ENCODE measurements at places on chromosomes 11 and 22.

GRCh38 chr22:42930810-42931420, 73.8 kb upstream of the ARFGAP3 start:
- DNase-seq, result no peak

- no peak for DNase-seq
Observed at GRCh38 chr11:118605116-118605867, 2.1 kb upstream of the PHLDB1 start.

DNA sequence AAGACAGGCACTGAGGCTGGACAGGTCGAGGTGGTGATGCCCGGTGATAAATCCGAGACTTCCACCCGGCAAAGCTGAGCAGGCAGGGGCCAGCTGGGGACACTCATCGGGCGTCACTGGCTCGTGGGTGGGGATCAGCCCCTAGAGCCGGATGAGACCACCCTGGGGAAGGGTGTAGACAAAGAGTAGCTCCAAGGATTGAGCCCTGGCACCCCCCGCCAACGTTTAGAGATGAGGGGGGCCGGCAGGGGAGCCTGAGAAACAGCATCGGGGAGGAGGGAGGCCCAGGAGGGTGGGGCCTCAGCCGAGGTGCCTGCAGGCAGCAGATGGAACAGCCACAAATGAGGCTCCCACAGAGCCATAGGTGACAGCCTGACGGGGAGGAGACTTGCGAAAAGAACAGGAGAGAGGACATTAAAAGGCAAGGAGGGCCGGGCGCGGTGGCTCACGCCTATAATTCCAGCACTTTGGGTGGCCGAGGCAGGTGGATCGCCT, 27.4 kb upstream of the CBX7 start:
- no peak for DNase-seq

DNA sequence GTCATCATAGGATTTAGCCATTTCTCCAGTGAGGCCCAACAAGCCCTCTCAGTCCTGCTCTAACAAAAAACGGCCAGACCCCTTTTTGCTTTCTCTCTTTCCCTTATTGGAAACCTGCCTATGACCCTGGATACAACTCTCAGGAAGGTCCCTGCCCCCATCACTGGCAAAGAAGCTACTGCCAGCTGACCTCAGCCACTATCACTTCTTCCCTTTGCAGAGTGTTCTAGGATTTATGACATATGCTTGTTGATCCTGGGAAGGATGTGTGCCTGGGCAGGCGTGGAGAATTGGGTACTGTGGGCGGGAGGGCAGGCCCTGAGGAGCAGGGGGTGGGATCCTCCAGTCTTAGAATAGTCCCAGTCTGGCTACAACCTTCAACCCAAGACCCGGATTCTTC, 7.5 kb downstream of the PGAP2 start:
- DNase-seq, result no peak

GRCh38 chr11:117303646-117304315, 12.3 kb downstream of the BACE1 start:
- no peak for DNase-seq

DNA sequence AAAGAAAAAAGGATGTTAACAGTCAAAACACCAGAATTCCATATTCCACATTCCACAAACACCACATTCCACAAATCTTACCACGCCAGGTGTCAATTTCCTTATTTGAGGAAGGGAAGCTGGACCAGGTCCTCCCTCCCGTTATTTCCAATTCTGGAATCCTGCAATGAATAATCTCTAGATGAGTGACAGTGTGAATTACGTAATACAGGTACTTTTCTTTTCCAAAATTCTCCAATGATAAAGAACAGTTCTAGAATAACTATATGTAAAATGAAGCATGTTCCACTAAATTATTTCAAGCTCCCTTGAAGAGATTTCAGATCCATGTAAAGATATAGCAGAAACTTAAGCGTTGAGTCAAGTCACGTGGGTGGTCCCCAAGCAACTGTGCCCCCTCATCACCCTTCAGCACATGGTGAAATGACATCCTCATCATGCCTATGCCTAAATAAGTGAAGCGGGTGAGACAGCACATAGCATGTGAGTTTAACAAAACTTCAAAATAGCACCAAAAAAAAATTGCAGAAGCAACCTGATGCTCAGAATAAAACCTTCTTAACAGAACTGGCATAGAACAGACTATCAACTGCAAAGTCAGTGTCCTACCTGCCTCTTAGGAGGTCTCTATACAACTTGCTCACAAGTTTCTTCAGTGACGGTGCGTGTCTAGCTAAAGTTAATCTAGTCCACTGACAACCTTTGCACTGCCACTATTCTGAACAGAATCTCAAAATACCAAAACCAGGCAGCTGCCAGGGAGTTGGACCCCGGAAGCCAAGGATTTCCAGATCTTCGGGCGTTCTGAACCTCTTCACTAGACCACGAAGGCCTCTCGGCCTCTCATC, 876 bp downstream of the NFRKB start:
- no peak for DNase-seq

- DNase-seq, result no peak
Observed at GRCh38 chr11:21582791-21583190, 610.1 kb upstream of the ANO5 start.

DNA sequence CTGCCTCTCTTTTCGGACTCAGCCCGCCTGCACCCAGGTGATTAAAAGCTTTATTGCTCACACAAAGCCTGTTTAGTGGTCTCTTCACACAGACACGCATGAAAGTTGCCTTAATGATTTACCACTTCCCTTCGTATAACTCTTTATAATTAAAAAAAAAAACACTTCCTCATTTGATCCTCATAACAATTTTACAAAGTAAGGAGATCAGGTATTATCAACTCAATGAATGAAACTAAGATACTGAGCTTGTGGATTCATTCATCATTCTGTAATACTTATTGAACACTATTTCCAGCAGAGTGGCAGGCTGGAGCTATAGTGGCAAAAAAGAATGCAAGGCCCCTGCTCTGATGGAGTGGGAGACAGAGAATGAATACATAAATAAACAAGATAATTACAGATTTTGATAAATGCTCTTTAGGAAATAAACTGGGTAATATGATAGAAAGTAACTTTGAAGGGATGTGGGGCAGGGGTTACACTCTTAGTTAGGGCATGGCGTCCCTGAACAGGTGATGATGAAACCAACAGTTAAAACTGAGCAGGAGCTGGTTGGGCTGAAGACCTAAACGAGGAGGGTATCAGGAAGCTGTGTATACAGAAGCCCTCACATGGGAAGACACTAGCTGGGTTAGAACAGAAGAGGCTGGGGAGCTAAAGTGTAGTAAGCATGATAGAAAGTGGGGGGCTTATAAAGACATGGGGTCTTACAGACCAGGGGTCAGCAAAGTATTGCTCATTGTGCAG, 5.4 kb upstream of the CRTAM start:
- DNase-seq, result no peak

- no peak for DNase-seq
Observed at GRCh38 chr11:75078233-75078632, 18.4 kb downstream of the OR2AT4 start.

DNA sequence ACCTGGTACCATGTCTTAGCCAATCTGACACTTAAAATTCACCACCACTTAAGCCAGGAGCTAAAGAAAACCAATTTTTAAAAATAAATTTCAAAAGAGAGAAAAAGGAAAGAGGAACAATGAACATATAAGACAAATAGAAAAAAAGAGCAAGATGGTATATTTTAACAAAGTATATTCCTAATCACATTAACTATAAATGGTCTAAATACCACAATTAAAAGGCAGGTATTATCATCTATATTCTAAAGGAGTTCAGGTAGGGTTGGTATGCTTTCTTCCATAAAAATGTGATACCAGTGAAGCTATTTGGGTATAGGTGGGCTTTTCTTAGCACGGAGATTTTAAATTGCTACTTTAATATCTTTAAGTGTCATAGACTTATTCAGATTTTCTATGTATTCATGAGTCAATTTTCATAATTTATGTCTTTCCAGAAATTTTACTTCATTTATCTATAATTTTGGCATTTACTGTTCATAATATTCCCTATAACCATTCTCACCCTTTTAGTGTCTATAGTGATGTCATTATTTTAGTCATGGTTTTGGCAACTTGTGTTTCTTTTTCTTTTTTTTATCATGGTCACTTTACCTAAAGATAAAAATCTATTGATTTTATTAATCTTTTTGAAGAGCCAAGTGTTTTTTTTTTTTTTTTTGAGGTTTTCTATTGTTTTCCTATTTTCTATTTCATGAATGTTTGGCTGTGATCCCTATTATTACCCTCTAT, 56.5 kb upstream of the IGLL5 start:
- no peak for DNase-seq

GRCh38 chr11:56637500-56637899, 4.7 kb downstream of the OR5AP2 start:
- DNase-seq, result no peak

- DNase-seq, result no peak
Observed at GRCh38 chr11:99320769-99321290, 300.1 kb downstream of the CNTN5 start.

DNA sequence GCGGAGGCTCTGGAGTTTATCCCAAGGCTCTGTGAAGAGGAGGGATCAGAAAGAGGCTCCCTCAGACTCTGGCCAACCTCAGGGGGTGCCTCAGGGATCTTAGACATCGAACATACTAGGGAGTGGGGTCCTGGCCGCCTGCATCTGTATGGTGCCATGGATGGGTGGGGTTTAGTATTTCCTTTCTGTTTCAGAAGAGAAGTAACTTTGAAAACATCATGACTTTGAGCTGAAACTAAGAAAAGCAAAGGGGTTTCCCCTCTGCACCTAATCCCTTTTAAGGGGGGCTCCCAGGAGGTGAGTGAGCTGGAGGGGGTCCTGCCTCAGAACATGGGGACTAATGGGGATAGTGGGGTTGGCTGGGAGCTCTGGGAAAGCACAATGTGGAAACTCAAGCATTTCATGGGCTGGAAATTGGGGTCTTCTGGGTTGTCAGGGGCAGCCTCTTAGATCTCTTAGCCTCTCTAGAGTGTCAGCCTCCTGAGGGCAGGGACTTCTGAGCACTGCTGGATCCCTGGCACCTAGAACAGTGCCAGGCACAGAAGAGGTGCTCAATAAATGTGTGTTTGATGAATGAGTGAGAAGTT, 11.8 kb upstream of the SSTR3 start:
- DNase-seq, result no peak

GRCh38 chr22:17695986-17696385, 57.4 kb downstream of the BCL2L13 start:
- DNase-seq, result no peak

DNA sequence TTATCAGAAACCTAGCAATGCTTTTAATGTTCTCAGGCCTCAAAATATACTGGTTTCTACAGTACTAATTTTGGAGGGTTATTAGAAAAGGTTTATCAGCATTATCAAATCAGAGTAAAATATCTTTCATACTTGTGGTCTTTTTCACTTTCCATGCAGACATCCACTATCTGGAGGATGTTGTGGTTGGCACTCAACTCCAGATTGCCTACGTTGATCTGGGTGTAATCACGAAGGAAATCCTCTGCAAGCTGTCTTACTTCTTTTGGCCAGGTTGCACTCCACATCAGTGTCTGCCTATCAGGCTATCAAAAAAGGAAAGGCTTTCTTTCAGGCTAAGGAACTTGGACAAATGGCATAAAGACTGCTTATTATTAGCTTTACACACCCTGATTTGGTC, 11.6 kb downstream of the DDX17 start:
- no peak for DNase-seq

GRCh38 chr11:76772100-76772782, 10.9 kb upstream of the TSKU start:
- DNase-seq, result no peak

DNA sequence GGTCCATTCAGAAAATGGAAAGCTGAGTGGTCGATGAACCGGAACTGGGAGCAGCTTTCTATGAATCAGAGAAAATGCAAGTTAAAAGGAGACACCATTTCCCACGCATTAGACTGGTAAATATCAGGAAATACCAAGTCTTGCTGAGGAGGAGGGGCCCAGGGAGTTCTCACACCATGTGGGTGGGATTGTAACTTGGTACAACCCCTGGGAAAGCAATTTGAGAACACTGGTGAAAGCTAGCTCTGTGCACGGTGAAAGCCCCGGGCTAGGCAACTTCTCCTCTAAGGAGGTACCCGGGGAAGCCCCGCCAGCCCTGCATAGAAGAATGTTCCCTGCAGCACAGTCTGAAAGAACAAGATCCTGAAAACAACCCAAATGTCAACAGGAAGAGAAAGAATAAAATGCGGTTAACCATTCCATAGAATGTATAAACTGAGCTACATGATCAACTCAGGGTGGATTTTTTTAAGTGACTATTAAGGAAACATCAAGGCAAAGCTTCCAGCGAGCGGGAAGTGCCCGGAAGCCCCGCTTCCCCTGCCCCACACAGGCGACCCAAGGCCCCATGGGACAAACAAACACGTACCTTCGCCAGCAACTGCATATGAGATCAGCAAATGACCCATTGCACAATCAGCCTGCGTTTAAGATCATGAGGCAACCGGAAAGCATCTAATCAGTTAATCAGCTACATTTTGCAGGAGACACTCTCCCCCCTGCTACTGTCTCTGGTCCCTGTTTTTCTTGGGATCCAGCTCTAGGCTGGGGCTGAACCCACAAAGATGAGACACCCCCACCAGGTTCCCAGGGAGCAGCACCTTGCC, 11.3 kb downstream of the SHANK2 start:
- DNase-seq, result no peak

GRCh38 chr11:20235164-20235563, 74.9 kb upstream of the DBX1 start:
- peak; percentile 35 for DNase-seq

GRCh38 chr11:118251858-118252652, at the start of gene MPZL3:
MPZL3 (minus strand) TSS chr11:118252365; CDS start chr11:118252294, 71 bp downstream.
- peak; percentile 99 for DNase-seq

GRCh38 chr11:45803971-45804760, 783 bp upstream of the SLC35C1 start:
- peak; percentile 49 for DNase-seq

- DNase-seq, result peak; percentile 72
Observed at GRCh38 chr11:117855912-117856651, 20.4 kb downstream of the FXYD6 start.

- no peak for DNase-seq
Observed at GRCh38 chr11:113372309-113372708, 15.3 kb upstream of the ANKK1 start.

- no peak for DNase-seq
Observed at GRCh38 chr11:48683226-48683720, 194.7 kb downstream of the OR4A47 start.

DNA sequence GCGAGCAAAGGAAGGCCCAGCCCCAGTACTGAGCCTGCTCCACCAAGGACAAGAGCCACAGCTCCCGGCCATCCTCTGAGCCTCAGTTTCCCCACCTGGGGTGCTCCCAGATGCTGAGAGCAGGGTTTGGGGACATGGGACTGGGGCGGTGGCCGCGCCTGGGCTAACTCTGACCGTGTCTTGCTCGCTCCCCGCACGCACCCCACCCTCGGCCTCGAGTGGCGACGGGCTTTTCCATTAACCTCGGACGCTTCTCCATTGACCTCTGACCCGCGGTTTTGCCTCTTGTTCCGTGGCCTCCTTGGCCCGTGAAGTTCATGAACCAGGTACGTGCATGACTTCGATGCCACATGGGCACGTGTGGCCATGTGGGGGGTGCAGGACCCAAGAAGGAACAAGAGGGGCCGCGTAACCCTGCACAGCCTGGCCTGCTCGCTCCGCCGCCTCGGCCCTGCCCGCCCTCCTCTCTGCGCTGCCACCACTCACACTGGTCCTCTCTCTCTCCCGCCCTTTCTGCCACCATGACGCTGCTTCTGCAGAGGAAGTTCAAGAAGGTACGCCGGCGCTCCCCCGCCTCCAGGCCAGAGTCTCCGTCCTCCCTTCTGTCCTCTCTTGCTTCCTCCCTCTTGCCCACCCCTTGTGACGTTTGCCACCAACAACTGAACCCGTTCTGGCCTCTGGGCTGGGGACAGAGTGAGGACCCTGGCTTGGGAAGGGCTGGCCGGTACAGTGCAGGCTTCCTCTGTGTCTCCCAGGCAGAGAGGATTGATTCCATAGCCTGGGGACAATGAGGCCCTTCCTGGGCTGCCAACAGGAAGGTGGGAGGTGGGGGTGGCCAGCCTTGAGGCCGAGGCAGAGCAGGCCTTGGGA, 6.9 kb downstream of the TNNT3 start:
- no peak for DNase-seq

All from NCI-H1105 treated with DMSO at 0.1 percent for 48 hours (cell line).